GM23248 (cell line): ENCODE measurements at places on chromosomes 5 and 9. TPM values are rescaled to one million over a fixed set of nuclear protein-coding genes. Genes with fewer than 3 reads are reported as not detected.

The KIAA1958 gene
- 4.7 and 7.7 TPM in 2 replicates for total RNA-seq

The CDC26 gene
- total RNA-seq, result 15.9 and 21.6 TPM in 2 replicates

The EPB41L4B gene
- total RNA-seq, result 0.76 and 1.0 TPM in 2 replicates

The DOCK8 gene
- total RNA-seq, result not detected in 2 replicates

The CNTFR gene
- total RNA-seq, result not detected in 2 replicates

The PCDHA5 gene
- total RNA-seq, result not detected in 2 replicates

The NAIP gene
- total RNA-seq, result 3.4 and 6.3 TPM in 2 replicates

The PTGDS gene
- not detected in 2 replicates for total RNA-seq

The TTC16 gene
- total RNA-seq, result not detected in 2 replicates

The C6 gene
- total RNA-seq, result not detected in 2 replicates

The EIF4EBP3 gene
- total RNA-seq, result 0.54 and 2.3 TPM in 2 replicates

The C9orf72 gene
- total RNA-seq, result 4.0 and 5.1 TPM in 2 replicates

The RASGRF2 gene
- total RNA-seq, result not detected in 2 replicates

The LPAR1 gene
- total RNA-seq, result 90.3 and 90.8 TPM in 2 replicates
